ENCODE measurements at places on chromosomes 2 and 18.

GRCh38 chr2:42321452-42322064 lies 39.5 kb downstream of the COX7A2L start:
- DNase-seq: no peak

- no peak for DNase-seq
These were observed 8.0 kb upstream of the MBP start for GRCh38 chr18:77140439-77141109.

- DNase-seq: no peak
These were observed 179.0 kb downstream of the SMAD7 start for GRCh38 chr18:48771641-48772375.

GRCh38 chr2:230885463-230886130 lies 20.9 kb downstream of the ITM2C start:
- no peak for DNase-seq

DNA sequence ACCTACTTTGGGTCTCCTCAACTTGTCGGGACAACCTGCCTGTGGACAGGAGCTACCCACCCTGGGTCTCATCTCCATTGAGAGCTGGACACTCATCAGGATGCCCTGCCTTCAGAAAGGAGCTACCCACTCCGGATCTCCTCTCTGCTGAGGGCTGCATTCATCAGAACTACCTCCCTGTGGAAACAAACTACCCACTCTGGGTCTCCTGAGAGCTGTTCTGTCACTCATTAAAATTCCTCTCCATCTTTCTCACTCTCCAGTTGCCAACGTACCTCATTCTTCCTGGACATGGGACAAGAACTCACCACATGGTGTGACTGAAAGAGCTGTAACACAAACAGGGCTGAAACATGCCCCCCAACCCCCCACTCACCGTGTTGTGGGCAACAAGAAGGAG lies 22.5 kb upstream of the UBE2F start:
- DNase-seq: no peak

- DNase-seq: no peak
These were observed 8.4 kb downstream of the ACVR1 start for GRCh38 chr2:157867703-157868102.

- DNase-seq: no peak
These were observed 4.3 kb downstream of the EPG5 start for GRCh38 chr18:45962866-45963265.

- no peak for DNase-seq
These were observed 6.9 kb downstream of the MAB21L4 start for GRCh38 chr2:240888890-240889573.

- no peak for DNase-seq
These were observed 143.3 kb upstream of the KLHL29 start for GRCh38 chr2:23241611-23242245.
